ENCODE measurements at places on chromosomes 2 and 18. TPM values are rescaled to one million over a fixed set of nuclear protein-coding genes. Genes with fewer than 3 reads are reported as not detected.

The SERPINB10 gene
- total RNA-seq = 1.5 TPM

The CYRIA gene
- total RNA-seq = 0.80 TPM

The MRO gene
- not detected for total RNA-seq

The CXCR4 gene
- 6.5 TPM for total RNA-seq

The GALNT5 gene
- 0.03 TPM for total RNA-seq

The C2orf66 gene
- not detected for total RNA-seq

The SAG gene
- not detected for total RNA-seq

The CYB5A gene
- 47.7 TPM for total RNA-seq

The LRRTM4 gene
- total RNA-seq = 0.29 TPM

The TSPYL6 gene
- total RNA-seq = not detected

The GPR45 gene
- not detected for total RNA-seq

The COPS9 gene
- total RNA-seq = 169 TPM

The AGXT gene
- not detected for total RNA-seq

The SLC30A3 gene
- 0.11 TPM for total RNA-seq

The MC4R gene
- total RNA-seq = not detected

The FAP gene
- 6.9 TPM for total RNA-seq

The TGIF1 gene
- total RNA-seq = 48.0 TPM

The PLB1 gene
- total RNA-seq = 0.83 TPM

The SCYGR3 gene
- not detected for total RNA-seq

The CHST10 gene
- total RNA-seq = 9.4 TPM

The SKA1 gene
- total RNA-seq = 48.2 TPM

The GREB1 gene
- total RNA-seq = 11.3 TPM

The ALPI gene
- total RNA-seq = not detected

The C18orf54 gene
- 7.7 TPM for total RNA-seq

The DTNA gene
- 12.1 TPM for total RNA-seq

The SLC9A2 gene
- total RNA-seq = 1.5 TPM

The RAPGEF4 gene
- total RNA-seq = 0.24 TPM

The DNAJC27 gene
- 2.3 TPM for total RNA-seq

The PRKAG3 gene
- total RNA-seq = not detected

The POTEC gene
- total RNA-seq = 2.9 TPM

The VWA3B gene
- 0.77 TPM for total RNA-seq

The NRP2 gene
- 108 TPM for total RNA-seq
